Osteocyte (in vitro differentiated cells): ENCODE measurements at places on chromosomes 3 and 15. TPM values are rescaled to one million over a fixed set of nuclear protein-coding genes. Genes with fewer than 3 reads are reported as not detected.

- H3K4me3 ChIP-seq: no peak overlapping the region
- DNase-seq: peak; percentile 13
- H3K27ac ChIP-seq: no peak overlapping the region
Observed at GRCh38 chr3:40850861-40851260, 326.1 kb downstream of the ZNF621 start.

DNA sequence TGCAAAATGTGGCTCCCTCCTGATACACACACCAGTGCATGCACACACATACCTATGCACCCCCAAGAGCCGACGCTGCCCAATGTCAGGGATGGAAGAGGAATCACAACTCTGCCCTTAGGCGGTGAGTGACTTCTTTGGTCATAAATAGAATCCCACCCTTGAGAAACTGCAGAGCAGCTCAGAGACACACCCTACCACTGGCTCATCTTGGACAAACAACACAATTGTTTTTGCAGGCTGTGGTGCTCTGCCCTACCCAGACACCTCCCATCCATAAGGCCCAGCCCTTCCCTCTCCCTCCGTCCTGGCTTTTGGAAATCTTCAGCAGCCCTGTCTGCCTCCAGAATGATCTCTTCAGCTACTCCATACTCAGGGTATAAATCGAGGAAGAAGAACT, 73.8 kb upstream of the HRH1 start:
- no peaks in the 10 kb centered on the region for H3K27me3 ChIP-seq
- no peaks in the 10 kb centered on the region for H3K36me3 ChIP-seq
- H3K27ac ChIP-seq: peak overlapping the region; percentile 9
- no peak overlapping the region for H3K4me3 ChIP-seq
- peaks cover 44% of the 10 kb centered on the region for H3K4me1 ChIP-seq

DNA sequence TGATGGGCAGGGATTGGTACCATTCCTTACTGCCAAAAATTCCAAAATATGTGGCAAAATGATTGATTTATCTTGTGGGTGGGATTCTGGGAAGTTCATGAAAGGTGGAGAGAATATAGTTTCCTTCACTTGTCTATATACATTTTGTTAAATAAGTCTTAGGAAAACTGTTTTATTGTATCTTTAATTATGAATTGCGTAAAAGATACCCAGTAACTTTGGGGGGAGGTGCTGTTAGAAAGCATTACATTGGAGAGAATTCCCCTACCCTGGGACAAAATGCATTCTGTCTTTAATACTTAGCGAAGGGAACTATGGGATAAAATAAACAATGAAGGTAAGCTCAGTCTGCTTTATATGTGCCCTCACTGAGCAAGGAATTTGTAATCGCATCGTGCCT, 4.6 kb downstream of the SETD5 start:
- peaks cover 76% of the 10 kb centered on the region for H3K4me1 ChIP-seq
- H3K27ac ChIP-seq: peak overlapping the region; percentile 79
- no peaks in the 10 kb centered on the region for H3K36me3 ChIP-seq
- no peaks in the 10 kb centered on the region for H3K27me3 ChIP-seq

DNA sequence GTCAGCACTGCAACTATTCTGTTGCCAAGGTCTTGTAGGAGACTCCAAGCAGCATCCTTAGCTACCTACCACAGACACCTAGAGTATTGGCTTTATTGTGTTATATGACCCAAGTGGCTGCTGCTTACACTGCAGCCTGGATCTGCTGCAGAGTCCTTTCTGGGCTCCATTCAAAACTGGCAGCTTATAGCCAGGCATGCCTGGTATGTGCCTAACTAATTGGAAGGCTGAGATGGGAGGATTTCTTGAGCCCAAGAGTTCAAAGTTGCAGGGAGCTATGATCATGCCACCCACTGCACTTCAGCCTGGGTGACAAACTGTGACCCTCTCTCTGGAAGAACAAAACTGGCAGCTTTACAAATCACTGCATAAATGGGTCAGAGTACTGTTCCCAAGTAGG, 8.6 kb downstream of the NDUFB4 start:
- H3K27ac ChIP-seq: no peak overlapping the region
- peaks cover 26% of the 10 kb centered on the region for H3K36me3 ChIP-seq
- H3K4me3 ChIP-seq: no peak overlapping the region
- H3K4me1 ChIP-seq: no peaks in the 10 kb centered on the region
- DNase-seq: no peak

The SUSD5 gene
- total RNA-seq: 22.7 and 25.5 TPM in 2 replicates

DNA sequence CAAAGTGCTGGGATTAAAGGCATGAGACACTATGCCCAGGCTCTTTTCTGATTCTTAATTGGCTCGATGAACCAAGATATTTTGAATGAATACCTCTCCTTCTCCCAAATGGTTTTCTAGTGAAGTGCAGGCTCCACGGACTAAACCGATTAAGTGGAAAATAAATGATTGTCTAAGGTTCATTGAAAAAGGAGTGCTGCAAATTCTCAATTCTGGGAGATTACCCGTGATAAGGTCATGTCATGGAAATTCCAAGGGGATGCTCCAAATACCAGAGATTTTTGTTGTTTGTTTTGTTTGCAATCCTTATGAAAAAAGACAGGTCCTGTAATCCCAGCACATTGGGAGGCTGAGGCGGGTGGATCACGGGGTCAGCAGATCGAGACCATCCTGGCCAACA, 406.9 kb upstream of the TBL1XR1 start:
- no peaks in the 10 kb centered on the region for H3K27me3 ChIP-seq
- H3K4me1 ChIP-seq: peaks cover 52% of the 10 kb centered on the region
- H3K4me3 ChIP-seq: no peak overlapping the region
- no peak overlapping the region for H3K27ac ChIP-seq

GRCh38 chr3:196192036-196192523, 19.1 kb downstream of the ZDHHC19 start:
- no peaks in the 10 kb centered on the region for H3K27me3 ChIP-seq
- no peak overlapping the region for H3K4me3 ChIP-seq
- H3K36me3 ChIP-seq: no peaks in the 10 kb centered on the region
- H3K27ac ChIP-seq: no peak overlapping the region
- DNase-seq: no peak

GRCh38 chr15:45084163-45084562, 29.8 kb downstream of the DUOX2 start:
- no peak overlapping the region for H3K4me3 ChIP-seq
- DNase-seq: no peak

The PLSCR2 gene
- not detected in 2 replicates for total RNA-seq

DNA sequence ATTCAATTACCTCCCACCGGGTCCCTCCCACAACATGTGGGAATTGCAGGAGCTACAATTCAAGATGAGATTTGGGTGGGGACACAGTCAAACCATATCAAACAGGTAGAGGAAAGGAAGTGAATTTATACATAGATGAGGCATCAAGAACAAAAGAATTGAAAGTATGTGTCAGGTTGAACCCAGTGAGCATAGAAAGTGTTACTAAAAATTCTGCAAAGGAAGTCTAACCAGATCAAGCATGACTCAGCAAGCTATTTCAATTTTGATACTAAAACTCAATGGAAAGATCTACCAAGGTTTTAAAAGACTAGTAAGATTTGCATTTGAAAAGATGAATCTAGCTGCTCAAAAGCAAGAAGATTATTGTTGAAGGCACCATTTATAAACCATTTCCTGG, 323.0 kb downstream of the ROBO2 start:
- peaks cover 8% of the 10 kb centered on the region for H3K4me1 ChIP-seq
- H3K27ac ChIP-seq: no peak overlapping the region
- H3K4me3 ChIP-seq: no peak overlapping the region
- no peaks in the 10 kb centered on the region for H3K36me3 ChIP-seq

GRCh38 chr3:19046440-19046839, 101.9 kb upstream of the KCNH8 start:
- H3K27ac ChIP-seq: no peak overlapping the region
- no peak overlapping the region for H3K4me3 ChIP-seq
- H3K4me1 ChIP-seq: no peaks in the 10 kb centered on the region
- no peak for DNase-seq
- H3K27me3 ChIP-seq: no peaks in the 10 kb centered on the region
- no peaks in the 10 kb centered on the region for H3K36me3 ChIP-seq
